Activated CD4-positive, alpha-beta T cell treated with anti-CD3 and anti-CD28 coated beads for 24 hours (primary cell): ENCODE measurements at places on chromosomes 4 and X.

DNA sequence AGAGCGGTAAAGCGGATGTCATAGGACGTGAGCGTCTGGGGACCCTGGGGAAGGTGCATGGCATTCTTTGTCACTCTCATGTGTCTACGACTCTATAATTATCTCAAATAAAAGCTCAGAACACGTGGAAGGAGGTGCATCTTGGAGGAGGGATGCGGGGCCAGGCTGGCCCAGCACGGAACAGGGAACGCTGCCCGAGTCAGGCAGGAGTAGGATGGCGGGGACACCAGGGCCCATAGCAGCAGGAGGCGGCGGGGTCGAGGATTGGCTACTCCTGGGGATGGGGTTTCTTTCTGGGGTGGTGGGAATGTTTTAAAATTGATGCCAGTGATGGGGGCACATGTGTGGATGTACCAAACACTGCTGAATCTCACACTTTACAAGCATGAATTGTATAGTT is 5.4 kb upstream of the HTRA3 start:
- DNase-seq, result no peak

DNA sequence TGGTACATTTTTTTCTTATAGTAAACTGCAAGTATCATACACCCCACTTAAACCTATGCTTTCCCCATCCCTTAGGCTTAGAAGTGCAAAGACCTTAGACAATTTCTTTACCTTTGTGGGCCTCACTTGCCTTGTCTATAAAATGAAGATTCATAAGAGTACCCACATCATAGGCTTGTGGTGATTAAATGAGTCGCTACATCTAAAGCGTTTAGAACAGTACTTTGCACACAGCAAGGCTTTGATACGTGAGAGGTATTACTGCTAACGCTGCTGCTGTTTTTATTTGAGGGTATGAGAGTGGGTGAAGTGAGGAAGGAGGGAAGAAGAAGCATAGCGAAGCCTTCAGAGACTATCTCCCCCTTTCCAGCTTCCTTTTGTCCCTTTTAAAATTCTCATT is 87.8 kb upstream of the RPS6KA3 start:
- no peak for DNase-seq

DNA sequence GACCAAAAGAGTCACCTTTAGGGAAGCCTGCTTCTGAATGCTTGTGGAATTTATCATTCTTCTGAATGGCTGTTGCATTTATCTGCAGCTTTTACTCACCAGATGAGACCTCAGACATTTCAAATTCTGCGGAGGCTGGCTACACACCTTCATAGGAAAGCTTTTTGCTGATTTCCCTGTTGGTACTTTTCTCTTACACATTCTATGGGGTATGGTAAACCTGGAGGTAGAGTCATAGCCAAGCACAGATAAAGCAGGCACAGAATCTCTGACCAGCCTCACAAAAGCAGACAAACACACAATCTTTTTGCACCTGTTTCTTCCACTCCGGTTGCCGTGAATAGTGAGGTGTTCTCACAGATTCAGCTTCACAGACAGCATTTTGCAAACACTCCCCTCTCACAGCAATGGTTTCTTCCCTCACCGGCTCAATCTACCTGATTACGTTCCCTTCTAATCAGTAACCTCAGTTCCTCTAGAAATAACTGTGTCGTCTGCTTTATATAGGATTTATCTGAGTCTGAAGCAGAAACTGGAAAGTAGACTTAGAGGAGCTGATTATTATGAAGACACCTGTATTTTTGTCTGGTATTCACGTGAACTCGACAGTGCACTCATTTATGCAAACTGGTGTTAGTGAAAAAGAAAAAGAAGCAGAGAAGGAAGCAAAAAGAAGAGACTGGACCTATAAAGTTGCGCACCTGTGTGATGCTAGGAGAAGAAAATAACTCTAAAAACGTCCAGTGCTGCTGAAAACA is 83.1 kb downstream of the DMD start:
- DNase-seq, result no peak

DNA sequence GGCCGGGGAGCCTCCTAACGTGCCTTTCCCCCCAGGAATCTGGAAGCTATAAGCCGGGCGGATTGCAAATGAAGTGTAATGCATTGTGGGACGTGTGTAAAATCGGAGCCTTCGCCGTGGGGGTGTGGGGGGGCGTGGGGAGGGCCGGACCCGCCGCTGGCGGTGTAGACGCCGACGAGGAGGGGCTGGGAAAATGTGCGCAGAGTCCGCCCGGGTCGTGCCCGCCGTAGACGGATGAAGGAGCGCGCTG is 1.3 kb downstream of the STOX2 start:
- DNase-seq, result no peak

- no peak for DNase-seq
These were observed 21.7 kb downstream of the RAB40AL start for GRCh38 chrX:102958794-102959193.

DNA sequence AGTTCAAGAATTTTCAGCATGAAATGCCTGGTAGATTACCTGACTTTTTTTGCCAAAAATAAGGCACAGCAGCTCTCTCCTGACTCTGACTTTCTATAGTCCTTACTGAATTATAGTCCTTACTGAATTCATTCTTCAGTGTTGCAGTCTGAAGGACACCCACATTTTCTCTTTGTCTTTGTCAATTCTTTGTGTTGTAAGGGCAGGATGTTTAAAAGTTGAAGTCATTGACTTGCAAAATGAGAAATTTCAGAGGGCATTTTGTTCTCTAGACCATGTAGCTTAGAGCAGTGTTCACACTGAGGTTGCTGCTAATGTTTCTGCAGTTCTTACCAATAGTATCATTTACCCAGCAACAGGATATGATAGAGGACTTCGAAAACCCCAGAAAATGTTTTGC is 168.0 kb downstream of the SOWAHB start:
- DNase-seq, result no peak

DNA sequence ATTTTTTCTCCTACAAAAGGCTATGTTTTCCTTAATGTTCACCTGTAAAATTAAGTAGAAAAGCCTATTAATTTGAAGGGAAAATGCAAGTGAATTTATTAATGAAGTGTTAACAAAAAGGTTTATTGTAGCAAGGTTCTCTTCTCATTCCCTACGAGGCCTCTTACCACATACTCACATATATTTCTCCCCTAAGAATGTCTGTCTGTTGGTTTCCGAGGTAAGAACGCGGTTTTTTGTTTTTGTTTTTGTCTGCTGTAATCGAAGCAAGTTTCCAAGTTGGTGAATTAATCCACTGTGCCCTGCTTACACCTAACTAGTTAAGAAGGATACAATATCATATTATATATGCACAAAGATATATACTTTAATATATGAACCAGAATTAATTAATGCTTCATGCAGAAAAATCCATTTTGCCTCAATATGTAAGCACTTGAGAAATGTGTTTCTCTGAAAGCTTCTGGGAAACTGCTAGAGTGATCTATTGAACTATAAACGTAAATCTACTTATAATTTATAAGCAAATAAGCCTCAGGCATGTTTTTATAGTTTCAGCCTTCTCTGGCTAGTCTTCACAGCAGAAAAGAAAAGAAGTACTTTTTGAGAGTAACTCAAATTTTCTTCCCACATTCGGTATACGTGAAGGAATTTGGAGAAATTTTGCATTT is 120.8 kb downstream of the EGF start:
- DNase-seq, result no peak

- no peak for DNase-seq
These were observed 174.8 kb downstream of the ENOX2 start for GRCh38 chrX:130728208-130728607.

- no peak for DNase-seq
These were observed 476.3 kb upstream of the ADGRL3 start for GRCh38 chr4:60723796-60724195.

DNA sequence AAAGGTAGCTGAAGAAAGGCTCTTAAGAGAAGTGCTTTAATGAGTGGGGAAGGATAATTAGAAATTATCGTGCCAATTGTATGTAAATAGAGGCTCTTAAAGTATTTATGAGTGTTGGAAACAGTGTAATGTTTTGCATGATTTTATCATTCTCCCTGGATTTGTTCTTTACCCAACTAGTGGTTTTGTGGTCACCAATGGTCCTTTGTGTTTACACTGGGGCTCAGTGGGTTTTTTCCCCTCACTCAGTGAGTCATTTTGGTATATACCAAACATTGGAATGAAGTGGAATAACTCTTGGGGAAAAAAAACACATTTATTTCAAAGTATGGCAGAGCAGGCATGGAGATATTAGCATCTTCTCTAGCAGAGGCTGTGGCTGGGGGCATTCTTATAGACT is 20.8 kb upstream of the LGI2 start:
- DNase-seq, result no peak

DNA sequence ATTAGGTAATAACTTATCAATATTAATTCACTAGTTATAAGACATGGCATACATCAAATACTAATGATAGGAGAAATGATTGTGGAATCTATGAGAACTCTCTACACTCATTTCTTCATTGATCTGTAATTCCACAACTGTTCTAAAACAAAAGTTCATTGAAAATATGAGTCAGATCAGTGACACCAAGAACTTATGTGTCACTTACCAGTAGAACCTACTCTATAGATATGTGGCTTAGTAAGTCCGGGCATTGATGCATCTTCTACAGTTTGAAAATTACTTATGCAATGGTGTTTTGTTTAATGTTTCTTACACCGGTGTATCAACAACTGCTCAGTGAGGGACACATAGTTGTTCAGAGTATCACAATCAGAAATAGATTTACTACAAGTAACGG is 520.3 kb downstream of the ARAP2 start:
- no peak for DNase-seq

GRCh38 chr4:159280442-159281172 is 177.7 kb downstream of the RAPGEF2 start:
- DNase-seq, result no peak

- DNase-seq, result no peak
These were observed 35.2 kb upstream of the TADA2B start for GRCh38 chr4:7007944-7008343.

DNA sequence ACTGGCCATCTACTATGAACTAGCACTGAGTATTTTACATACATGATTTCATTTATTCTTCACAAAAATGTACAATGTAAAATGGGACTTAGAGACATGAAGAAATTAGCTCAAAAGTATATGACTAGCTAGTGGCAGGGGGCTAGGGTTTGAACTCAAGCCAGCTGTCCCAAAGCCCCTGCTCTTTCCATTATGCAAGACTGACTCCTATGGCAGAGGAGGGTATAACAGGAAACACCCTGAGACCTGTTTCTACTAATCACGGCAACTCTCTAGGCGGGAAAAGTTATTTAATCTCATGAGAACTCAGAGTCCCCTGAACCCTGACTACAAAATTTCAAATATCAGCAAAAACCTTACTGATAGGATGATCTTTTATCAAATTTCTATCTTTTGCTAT is 150.6 kb downstream of the PRDM5 start:
- DNase-seq, result no peak

- no peak for DNase-seq
These were observed 47.1 kb upstream of the FAT4 start for GRCh38 chr4:125267630-125268029.

- no peak for DNase-seq
These were observed 53.5 kb downstream of the TBC1D14 start for GRCh38 chr4:6963139-6963611.

DNA sequence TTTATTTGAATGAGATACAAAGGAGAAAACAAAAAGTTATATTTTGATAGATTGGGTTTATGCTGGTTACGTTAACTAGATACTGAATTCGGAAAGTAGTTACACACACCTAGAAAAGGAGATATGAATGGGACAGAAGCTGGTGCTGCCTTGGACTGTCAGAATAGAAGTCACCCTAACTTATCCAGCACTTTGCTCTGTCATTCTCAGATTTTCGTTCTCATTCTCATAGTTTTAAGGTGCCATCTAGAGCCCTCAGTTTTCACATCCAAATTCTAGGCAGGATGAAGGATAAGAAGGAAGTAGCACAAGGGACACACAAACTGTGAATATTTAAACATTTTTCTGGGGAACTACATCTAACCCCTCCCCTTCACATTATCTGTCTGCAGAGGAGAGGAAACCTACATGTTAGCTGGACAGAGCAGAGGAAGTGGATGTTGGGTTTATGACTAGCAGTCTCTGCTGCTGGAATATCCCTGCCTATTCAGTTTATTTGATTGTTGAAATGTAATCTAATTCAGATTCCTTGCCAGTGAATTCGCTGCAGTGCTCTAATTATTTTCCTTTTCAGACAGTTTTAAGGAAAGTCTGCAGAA is 521.9 kb downstream of the FAT4 start:
- DNase-seq, result no peak

DNA sequence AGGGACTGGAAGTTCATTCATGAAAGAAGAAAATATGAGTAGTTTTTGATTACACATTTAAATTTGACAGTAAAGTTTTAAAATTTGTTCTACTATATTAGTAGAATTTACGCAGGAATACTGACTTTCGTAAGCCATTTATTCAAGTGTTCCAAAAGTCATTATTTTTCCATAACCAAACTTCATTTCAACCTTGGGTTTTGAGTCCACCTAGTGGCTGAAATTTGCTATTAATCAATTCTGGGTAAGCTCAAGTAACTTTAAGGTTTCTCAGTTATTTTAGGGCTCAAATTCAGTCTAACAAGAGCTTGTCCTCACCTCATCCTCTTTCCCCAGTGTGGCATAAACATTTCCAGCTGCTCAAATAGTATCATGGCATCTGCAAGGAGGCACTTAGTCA is 175.4 kb downstream of the SH3BGRL start:
- DNase-seq, result no peak

GRCh38 chr4:99389606-99390005 is 37.1 kb upstream of the ADH1C start:
- DNase-seq, result no peak

GRCh38 chr4:145493166-145493565 is 11.5 kb downstream of the SMAD1 start:
- no peak for DNase-seq

DNA sequence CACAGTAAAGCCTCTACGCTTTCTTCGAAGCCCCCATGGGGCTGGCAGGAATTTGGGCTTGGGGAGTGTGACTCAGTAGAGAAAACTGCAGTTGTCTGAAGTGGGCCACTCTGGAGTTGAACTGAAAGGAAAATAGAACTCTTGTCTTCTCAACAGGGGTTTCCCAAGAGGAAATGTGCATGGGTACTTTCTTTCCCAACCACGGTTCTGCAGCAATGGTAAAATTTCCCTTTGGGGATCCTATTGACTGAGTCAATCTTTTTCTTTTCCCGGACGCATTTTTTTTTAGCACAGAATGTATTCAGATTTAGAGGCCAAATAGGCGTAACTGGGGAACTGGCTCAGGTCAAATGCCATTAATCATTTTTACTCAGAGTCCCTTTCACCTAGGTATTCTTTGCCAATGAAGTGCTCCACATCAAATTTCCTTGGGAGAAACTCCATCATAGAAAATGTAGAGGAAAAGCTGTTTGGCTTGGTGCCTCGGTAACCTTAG is 269.3 kb downstream of the STIM2 start:
- no peak for DNase-seq

GRCh38 chr4:174870311-174870710 is 41.3 kb upstream of the GLRA3 start:
- no peak for DNase-seq

DNA sequence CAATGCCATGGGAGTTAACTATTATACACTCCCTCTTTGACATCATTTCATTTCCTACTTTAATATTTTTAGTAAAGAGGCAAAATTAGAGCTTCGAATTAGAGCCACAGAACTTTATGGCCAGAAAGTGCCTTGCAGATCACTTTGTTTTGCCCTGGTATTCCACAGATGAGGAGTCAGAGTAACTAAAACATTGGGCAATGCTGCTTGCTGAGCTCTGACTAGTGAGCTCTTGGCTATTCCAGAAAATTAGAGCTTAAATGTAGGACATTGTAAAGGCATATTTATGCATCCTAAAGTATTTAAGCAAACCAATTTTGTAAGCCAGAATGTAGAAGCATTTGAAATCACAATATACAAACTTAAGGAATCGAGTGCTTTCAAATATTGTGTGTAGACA is 6.3 kb upstream of the ZNF827 start:
- DNase-seq, result no peak
